ENCODE measurements at places on chromosomes 2 and 18.

DNA sequence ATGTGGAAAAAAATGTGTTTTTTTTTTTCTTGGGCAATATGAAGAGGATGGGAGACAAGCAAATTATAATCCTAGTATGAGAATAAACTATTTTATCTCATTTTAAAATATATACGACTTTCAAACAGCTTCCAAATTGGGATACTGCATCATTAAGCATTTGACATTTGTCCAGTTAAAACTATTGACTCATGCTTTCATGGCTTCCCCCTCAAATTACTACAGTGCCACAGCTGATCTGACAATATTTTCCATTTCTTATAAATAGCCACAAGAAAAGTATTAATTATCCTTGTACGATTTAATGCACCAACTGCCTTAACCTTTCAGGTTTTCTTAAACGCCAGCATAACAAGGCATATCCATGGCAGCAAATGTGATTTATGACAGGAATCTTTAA is 1134.8 kb upstream of the ZEB2 start:
- no peak for DNase-seq

- DNase-seq: no peak
Measured at GRCh38 chr18:48749768-48750167, 201.0 kb downstream of the SMAD7 start.

GRCh38 chr2:225600444-225600843 is 200.9 kb downstream of the NYAP2 start:
- no peak for DNase-seq

GRCh38 chr18:14086458-14087231 is 45.6 kb downstream of the ZNF519 start:
- DNase-seq: peak; percentile 4

- no peak for DNase-seq
Measured at GRCh38 chr2:226707499-226707898, 92.1 kb downstream of the IRS1 start.

- DNase-seq: no peak
Measured at GRCh38 chr2:46451131-46451711, 28.1 kb upstream of the TMEM247 start.

GRCh38 chr2:84160453-84160852 is 298.6 kb downstream of the SUCLG1 start:
- DNase-seq: peak; percentile 83

GRCh38 chr18:41324020-41324791 is 630.8 kb upstream of the PIK3C3 start:
- DNase-seq: no peak

GRCh38 chr18:23133860-23134779 is 1.2 kb upstream of the CABLES1 start:
- peak; percentile 79 for DNase-seq

DNA sequence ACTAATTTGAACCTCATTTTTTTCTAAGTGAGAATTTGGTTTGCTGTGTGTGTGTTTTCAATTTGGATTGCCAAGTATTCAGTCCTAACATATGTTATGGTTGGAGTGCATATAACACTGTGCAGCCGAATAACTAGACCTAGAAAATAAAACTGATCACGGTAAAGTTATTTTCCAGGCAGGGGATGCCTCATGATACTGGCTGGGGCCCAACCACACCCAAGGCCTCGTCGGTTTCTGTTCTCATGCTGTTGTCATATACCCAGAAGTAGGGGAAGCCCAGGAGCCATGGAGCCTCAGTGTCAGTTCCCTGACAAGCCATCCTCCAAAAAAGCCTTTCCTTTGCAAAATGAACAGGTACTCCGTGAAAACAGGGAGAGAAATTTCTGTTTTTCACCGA is 160.2 kb downstream of the GBX2 start:
- no peak for DNase-seq

- no peak for DNase-seq
Measured at GRCh38 chr2:113278742-113279139, at the start of gene PAX8. Gene PAX8 (minus strand): TSS chr2:113278921. CDS start chr2:113278394, 527 bp downstream.

DNA sequence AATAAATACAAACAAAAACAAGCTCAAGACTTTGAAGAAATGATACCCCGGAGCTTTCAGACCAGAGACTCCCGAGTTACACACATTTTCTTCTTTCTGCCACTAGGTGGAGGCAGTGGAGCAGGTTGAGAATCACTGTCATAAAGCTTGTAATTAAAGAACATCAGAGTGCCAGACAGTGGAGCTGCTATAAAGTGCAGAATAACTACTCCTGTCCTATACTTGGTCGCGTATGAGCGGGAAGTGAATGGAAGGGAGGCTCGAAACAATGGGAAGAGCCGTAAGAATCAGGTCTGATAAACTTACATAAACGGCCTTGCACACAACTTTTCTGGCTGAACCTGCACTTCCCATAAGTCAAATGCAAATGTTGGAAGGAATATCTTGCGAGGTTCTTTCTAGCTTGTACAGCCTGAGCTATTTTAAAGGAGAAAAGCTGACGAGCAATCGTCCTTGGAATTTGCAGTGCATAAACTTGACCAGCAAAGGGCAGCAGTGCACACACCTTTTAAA is 189.0 kb downstream of the RPIA start:
- DNase-seq: peak; percentile 25

GRCh38 chr2:171837736-171838135 is 56.3 kb downstream of the SLC25A12 start:
- DNase-seq: no peak

- no peak for DNase-seq
Measured at GRCh38 chr2:86520153-86520552, 43.1 kb downstream of the CHMP3 start.

GRCh38 chr18:12540751-12541150 is 117.2 kb downstream of the SPIRE1 start:
- DNase-seq: no peak

GRCh38 chr2:67251741-67252140 is 145.4 kb upstream of the ETAA1 start:
- no peak for DNase-seq

DNA sequence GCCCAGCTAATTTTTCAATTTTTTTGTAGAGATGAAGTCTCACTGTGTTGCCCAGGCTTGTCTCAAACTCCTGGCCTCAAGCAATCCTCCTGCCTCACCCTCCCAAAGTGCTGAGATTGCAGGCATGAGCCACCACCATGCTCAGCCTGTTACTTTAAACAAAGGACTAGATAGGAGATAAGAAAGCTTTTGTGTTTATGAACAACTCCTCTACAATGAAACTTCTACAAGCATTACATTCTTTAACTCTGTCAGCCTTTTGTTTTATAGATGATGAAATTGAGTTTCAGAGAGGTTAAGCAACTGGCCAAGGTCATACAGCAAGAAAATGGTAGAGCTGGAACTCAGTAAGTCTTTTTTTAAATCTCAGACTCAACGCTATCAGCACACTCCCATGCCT is 22.7 kb downstream of the ALPK2 start:
- DNase-seq: no peak

DNA sequence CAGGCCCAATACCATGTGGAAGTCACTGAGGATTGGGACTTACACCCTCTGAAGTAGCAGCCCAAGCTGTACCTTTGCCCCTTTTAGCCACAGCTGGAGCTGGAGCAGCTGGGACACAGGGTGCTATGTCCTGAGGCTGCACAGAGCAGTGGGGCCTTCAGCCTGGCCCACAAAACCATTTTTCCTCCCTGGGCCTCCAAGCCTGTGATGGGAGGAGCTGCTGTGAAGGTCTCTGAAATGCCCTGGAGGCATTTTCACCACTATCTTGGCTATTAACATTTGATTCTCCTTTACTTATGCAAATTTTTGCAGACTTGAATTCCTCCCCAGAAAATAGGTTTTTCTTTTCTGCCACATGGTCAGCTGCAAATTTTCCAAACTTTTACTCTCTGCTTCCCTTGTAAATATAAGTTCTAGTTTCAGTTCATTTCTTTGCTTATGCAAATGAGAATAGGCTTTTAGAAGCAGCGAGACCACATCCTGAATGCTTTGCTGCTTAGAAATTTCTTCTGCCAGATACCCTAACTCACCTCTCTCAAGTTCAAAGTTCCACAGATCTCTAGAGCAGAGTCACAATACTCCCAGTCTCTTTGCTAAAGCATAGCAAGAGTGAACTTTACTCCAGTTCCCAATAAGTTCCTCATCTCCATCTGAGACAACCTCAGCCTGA is 213.8 kb upstream of the MGAT5 start:
- no peak for DNase-seq

GRCh38 chr2:197674591-197674990 is 796 bp downstream of the RFTN2 start:
- no peak for DNase-seq

- no peak for DNase-seq
Measured at GRCh38 chr18:29430416-29430815, 1253.5 kb upstream of the CDH2 start.

DNA sequence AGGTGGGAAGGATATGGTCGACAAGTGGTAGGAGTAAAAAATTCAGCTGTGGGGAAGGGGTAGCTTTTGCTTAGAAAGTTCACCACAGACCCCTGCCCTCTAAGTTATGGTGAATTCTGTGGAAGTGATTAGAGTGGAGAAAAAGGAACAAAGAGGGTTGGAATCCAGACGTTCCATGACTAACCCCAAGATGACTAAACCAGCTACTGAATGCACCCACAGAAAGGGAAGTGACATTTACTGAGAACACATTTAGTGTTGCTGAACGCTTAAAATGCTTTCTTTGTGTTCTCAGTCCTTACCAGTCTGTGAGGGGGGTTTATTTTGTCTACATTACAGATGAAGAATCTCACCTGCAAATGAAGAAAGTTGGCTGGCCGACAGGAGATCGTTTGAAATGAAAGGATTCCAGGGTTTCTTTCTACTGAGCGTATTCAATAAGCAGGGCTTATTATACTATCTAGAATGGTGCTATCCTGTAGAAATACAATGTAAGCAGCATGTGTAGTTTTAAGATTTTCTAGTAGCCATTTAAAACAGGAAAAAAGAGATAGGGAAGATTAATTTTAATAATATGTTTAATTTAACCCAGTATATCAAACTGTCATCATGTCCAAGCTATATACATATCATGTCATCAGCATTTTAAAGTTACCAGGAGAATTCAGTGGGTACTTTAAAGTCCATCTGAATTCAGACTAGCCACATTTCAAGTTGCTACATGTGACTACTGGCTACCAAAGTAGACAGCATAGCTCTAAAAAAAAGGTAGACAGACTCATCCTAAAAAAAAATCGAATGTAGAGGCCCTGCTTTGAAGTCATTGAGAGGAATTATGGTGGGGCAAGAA is 60.1 kb downstream of the LIMS1 start:
- DNase-seq: no peak

DNA sequence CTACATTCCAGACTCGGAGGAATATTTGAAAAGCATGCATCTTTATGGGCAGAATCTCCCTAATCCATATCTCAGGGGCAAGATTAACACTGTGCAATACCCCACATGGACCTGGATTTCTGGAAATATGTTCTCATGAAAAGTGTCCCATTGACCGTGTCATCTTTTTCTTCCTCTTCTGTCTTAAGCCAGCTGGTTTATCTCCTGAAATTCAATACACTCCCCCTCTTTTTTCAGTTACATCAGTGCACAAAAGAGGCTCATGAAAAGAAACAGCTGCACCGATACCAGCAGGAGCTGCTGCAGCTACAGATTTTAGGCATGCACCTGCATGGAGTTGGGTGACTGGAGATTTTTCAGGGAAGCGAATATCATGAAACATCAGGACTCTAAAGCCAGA is 117.2 kb downstream of the SLC4A3 start:
- DNase-seq: no peak

- peak; percentile 93 for DNase-seq
Measured at GRCh38 chr2:127701193-127701650, at the start of gene SFT2D3. Gene SFT2D3 (plus strand): TSS chr2:127701497. CDS start chr2:127701529, 32 bp downstream.

- DNase-seq: no peak
Measured at GRCh38 chr2:28670856-28671255, 80.8 kb upstream of the PPP1CB start.

- DNase-seq: no peak
Measured at GRCh38 chr2:9008951-9009664, 5.6 kb upstream of the MBOAT2 start.

- DNase-seq: no peak
Measured at GRCh38 chr2:74179063-74179865, 585 bp upstream of the MOB1A start.

GRCh38 chr2:173462892-173463840 is 108.5 kb downstream of the CDCA7 start:
- DNase-seq: no peak

DNA sequence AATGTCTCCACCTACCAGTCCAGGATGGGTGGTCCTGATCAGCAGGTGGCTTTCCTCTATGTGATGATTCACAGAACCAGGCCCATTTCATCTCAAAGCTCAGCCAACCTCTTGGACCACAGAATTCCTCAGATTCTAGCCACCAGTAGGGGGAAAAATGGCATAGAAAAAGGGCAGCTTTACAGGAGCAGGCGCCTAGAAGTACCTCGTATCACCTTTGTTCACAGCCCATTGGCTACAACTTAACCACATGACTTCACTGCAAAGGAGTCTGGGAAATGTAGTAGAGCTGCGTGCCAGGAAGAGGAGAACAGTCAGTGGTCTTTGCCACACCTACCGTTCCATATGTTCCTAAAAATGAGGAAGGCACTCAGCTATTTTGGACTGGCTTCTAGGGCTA is 62.8 kb upstream of the DTNA start:
- DNase-seq: no peak

DNA sequence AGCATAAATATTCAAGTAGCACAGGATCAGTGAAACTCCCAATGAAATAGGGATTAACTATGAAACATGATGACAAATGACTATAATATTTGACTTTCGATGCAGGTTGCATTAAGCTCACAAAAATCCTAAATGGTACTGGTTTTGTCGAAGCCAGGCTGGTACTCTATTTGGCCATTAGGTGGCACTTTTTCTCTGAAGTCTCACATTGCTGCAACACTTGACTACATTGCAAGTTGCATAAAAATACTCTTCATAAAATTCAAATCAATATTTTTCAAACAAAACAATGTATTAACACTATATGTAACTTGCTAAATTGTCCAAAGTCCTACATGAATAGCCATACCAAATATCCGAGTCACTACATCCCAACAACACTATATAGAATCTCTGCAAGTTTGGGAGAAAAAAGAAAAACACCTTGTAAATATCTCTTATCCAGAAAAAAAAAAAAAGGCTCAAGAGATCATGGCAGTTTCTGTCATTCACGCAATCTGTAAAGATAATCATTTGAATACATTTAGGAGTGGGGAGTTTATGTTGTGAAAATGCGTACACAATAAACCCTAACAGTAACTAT is 9.5 kb downstream of the RTTN start:
- DNase-seq: peak; percentile 3

DNA sequence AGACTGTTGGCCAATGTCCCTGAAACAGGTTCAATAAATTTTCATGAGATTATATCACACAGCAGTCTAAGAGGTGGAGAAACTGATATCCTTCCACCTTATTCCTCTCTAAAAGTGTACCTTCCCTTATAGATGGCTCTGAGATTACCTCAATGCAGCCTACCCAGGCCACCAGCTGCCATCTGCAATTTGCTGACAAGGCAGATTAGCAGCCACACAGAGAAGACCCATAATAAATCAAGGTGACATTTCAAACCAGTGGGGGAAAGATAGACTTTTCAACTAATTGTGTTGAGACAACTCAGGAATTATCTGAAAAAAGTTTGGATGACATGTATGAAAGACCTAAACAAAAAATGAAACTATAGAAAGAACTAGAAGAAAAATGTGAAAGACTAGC is 43.2 kb downstream of the ZBTB7C start:
- no peak for DNase-seq

- no peak for DNase-seq
Measured at GRCh38 chr2:11810237-11810977, 64.0 kb downstream of the LPIN1 start.

GRCh38 chr2:241762933-241763369 is 13.7 kb upstream of the GAL3ST2 start:
- DNase-seq: no peak
